Ecto neural progenitor cell (in vitro differentiated cells): ENCODE measurements at places on chromosomes 7 and 10.
A peak's percentile ranks its signal among the peaks of the same experiment; 100 is the strongest.

- no peak for DNase-seq
These were observed 19.5 kb downstream of the TCF7L2 start for GRCh38 chr10:112969542-112969941.

DNA sequence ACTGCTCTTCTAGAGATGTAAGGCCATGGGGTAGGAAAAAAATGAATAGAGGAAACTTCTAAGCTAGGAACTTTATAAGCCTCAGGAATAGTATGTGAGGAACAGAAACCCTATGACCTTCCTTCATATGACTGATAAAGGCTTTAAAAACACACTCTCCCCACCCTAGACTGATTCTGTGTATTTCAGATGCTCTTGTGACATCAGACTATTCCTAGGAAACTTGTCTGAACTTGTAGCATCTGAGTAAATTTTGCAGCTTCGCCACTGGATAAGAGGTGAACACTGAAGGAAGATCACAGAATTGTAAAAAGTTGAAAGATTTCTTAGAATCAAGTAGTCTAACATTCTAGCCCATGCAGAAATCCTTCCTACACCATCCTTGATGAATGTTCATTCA is 31.0 kb upstream of the CBLL1 start:
- DNase-seq, result no peak

DNA sequence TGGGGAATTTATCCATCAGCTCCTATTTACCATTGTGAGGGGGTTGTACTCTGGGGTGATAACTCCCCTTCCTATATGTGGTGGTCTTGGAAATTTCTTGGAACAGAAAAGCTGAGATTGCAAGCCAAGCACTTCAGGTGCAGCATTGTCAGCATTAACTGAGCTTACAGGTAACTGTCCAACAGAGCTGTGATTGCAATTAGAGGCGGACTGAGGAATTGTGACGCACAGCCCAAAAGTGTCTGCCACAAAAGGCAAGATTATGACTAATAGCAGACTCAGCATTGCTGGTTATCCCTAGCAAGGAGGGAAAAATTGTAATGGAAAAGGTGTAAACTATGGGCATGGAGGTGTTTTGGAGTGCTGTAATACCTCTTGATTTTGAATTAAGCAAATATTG is 126.1 kb upstream of the AGR3 start:
- no peak for DNase-seq

GRCh38 chr7:14825912-14826311 is 76.6 kb downstream of the DGKB start:
- DNase-seq, result no peak

- DNase-seq, result no peak
These were observed 107.5 kb downstream of the MKI67 start for GRCh38 chr10:128018691-128019090.

GRCh38 chr7:49580761-49581160 is 192.7 kb upstream of the VWC2 start:
- no peak for DNase-seq

DNA sequence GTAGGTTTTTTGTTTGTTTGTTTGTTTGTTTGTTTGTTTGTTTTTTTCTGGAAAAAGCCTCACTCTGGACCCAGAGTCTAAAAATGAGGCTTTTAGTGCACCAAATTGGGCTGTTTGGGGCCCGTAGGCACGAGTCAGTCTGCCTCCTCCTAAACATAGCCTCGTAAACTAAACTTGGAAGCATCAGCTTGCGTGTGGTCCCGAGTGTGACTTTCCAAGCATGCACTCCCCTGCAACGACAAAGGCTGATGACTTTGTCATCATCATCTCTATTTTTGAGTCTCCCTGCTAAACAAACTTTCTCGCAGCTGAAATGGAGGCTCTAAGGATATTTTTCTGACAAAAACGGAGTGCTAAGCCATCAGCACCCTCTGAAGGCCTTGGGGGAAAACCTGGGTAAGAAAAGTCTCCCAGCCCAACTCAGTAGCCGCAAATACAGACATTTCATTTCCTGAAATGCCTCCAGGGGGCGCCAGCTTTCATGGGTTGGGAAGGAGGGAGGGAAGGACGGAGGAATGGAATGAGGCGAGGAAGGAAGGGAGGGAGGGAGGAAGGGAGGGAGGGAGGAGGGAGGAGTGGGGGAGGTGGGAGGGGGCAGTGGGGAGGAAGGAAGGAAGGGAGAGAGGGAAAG is 245.9 kb downstream of the KCNMA1 start:
- DNase-seq, result peak; percentile 91

GRCh38 chr10:4691776-4692175 is 134.2 kb upstream of the AKR1E2 start:
- DNase-seq, result no peak
